ENCODE measurements at places on chromosomes 5 and 9. TPM values are rescaled to one million over a fixed set of nuclear protein-coding genes. Genes with fewer than 3 reads are reported as not detected.

The SLC22A5 gene
- total RNA-seq: 6.0 TPM

The CYLC2 gene
- total RNA-seq: not detected

The PCDHGA10 gene
- 2.3 TPM for total RNA-seq

The FOXD4L3 gene
- not detected for total RNA-seq

The PAEP gene
- total RNA-seq: not detected

The OMD gene
- 0.95 TPM for total RNA-seq
